ENCODE measurements at places on chromosomes 1 and 21.

- no peak for DNase-seq
Measured at GRCh38 chr1:109281680-109282496, 1.1 kb downstream of the PSRC1 start.

DNA sequence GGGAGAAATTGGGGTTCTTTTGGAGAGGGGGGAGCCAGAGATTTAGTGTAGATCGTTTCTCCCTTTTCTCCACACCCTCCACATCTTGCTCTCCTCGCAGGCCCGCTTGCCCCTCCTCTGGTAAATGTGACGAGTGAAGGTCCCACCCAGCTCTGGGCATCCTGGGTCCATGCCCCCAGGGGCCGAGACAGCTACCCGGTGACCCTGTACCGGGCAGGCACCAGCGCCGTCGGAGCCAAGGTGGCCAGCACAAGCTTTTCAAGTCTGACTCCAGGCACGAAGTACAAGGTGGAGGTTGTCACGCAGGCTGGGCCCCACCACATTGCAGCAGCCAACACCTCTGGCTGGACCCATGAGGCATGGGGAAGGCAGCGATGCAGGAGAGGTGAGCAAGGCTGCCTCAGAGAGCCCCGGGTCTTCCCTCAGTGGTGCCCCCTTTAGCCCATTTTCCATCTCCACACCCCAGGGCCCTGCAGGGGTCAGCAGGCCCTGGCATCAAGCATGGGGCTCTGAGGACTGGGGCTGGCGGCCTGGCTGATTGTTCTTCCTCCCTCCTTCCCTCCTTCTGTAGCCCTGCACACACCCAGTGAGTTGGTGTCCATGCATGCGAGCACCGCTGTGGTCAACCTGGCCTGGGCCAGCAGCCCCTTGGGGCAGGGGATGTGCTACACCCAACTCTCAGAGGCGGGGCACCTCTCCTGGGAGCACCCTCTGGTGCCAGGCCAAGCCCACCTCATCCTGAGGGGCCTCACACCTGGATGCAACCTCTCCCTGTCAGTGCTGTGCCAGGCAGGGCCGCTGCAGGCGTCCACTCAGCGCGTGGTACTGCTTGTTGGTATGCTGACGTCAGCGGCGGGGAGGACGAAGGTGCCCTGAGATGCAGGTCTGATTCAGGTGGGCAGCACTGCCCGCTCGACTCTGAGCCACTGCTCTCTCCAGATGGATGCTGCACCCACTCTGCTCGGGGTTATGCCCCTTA, 16.4 kb upstream of the LGR6 start:
- no peak for DNase-seq

DNA sequence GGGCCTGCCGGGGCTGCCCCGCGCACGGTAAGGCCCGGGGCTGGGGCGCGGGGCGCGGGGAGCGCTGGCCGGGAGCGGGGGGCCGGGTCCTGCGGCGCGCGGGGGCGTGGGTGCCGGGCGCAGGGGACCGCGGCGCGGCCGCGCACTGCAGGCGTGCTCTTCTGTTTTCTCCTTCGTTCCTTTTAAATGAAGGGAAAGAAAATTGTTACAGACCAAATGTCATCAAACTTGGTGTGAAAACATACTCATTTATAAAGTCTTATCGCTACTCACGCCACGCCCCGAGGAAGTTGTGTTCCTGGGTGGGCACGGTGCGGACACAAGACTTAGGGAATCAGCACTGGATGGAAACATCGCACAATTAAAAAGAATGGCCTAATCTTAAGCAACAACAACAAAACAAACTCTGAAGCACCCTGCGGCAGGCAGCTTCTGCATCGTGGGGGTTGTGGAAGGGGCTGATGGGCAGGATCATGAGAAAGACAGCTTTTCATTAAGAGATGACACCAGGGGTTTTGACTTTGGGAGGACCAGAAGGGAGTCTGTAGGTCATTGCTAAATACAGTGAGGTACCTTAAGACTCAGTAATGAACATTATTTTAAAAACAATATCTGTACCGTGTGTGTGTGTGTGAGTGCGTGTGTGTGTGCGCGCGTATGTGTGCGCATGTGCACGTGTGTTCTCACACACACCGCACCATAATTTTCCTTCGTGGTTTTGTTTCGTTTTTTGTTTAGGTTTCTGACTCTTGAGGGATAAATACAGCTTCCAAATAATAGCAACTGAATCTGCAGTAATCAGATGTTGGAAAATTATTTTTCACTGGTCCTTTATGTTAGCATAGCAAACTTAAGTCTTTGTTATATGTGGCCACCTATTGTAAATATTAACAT, 548 bp downstream of the B3GALT5 start:
- no peak for DNase-seq

GRCh38 chr1:79232818-79233217, 226.3 kb upstream of the ADGRL4 start:
- no peak for DNase-seq

GRCh38 chr1:221865808-221866207, 123.9 kb upstream of the DUSP10 start:
- no peak for DNase-seq

DNA sequence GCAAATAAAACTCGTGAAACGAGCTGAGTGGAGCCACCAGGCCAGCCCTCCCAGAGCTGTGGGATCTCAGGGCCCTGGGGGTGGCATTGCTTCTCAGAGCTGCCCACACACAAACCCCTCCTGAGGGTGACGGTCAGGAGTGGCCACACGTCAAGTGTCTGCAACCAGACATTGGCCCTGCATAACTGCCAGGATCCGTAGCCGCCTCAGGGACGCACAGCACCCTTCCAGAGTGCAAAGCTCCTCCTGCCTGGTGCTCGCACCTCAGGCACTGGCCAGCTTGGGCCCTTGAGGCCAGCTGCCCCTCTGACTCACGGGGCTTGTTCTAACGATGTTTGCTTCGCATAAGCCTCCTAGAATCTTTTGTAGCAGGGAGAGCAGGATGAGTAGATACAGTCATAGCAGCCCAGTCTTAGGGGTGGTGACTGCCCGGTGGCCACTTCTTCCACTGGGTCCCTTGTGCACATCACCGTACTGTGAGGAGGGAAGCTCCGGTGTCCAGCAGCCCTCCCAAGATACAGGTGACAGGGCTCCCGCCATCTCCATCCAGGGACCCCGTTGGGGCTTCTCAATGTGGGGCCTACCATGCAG, 5.0 kb downstream of the WNT3A start:
- DNase-seq: no peak

DNA sequence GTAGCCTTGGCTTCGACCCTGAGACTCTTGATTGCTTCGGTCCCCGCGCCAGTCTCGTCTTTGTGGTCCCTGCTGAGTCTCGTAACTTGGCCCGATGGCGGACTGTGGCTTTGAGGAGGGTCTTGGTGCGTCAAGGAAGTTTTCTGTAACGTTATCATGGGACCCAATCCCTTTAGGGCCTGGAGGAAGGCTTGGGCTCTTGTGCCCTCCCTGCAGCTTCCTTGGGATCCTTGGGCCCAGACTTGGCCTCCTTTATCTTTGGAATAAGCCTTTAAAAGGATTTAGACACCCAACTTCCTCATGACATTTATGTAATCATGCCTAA, 371 bp downstream of the ZMPSTE24 start:
- no peak for DNase-seq

- DNase-seq: no peak
Measured at GRCh38 chr1:23804183-23804835, 3.8 kb upstream of the GALE start.

DNA sequence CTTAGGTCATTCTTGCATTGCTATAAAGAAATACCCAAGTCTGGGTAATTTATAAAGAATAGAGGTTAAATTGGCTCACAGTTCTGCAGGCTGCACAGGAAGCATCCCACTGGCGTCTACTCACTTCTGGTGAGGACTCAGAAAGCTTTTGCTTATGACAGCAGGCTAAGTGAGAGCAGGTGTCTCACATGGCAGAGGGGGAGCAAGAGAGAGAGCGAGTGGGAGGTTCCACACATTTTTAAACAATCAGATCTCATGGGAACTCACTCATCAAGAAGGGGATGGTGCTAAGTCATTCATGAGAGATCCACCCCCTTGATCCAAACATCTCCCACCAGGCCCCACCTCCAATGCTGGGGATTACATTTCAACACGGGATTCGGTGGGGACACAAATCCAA, 13.6 kb upstream of the RGS4 start:
- no peak for DNase-seq

DNA sequence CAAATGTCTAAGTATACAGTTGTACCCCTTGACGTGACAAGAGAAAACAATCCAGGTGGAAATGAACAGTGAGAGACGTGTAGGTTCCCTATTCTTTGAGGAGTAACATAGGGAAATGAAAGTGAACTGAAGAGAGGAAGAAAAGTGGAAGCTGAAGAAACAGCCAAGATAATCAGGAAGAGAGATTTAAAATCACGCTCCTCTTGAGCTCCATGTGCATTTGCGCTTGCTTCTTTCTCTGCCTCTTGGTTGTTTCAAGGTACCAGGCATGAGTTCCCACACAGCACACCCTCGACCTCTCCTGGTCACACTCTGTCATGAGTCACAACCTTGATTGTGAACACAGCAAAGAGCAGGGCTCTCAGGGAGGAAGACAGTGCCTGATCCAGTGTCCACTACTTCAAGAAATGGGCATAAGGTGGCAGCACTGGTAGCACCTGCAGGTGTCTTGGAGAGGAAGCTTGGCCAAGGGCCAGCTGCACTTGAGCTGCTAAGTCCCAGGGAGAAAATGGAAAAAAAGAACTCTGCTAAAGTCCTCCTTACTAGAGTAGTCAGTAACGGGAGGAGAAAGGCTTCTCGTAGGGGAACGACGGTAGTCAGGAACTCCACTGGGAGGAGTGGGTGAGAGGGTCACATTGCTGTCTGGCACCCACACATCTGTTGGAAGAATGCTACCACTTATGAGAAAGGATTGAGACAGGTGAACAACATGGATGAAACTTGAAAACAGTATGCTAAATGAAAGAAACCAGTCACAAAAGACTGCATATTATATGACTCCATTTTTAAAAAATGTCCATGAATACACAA, 18.3 kb upstream of the ARID1A start:
- peak; percentile 34 for DNase-seq

- no peak for DNase-seq
Measured at GRCh38 chr1:239617731-239618130, 231.4 kb downstream of the CHRM3 start.

DNA sequence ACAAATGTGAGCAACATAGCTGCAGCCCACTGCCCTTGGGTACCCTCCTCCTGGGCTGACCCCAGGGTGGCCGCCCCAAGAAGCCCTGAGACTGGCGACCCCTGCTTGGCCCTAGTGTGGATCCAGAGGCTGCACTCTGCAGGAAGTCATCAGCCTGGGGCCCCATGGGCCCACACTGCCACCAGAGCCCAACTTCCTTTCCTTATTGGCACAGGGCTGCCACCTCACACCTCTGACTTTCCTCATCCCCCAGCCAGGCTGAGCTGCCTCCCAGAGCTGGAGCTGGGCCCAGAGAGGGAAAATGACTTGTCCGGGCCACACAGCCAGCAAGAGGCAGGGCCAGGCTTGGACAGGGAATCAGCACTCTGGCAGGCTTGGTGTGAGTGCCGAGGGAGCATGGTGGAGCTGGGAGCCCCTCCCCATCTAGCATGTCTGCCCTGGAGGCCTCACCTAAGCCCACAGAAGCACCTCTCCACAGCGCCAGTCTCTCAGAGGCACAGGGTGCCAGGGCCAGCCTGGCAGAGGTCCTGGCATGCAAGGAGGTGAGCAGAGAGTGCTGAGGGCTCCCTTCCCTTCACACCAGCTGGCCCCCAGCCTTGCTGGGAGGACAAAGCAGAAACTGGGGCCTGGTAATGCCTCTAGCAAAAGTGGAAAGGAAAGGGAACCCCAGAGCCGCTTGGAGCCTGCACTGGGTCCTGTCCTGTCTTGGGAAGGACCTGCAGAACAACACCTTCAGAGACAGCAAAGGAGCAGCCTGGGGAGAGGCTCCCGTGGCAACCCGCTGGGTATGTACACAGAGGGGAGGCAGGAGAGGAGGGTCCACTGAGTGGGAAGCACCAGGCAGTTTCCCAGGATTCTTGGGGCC, 3.2 kb downstream of the RAP1GAP start:
- no peak for DNase-seq

GRCh38 chr1:68788762-68789161, 291.9 kb upstream of the DEPDC1 start:
- no peak for DNase-seq

- no peak for DNase-seq
Measured at GRCh38 chr1:84689514-84690396, 506 bp downstream of the SSX2IP start.

GRCh38 chr1:167708940-167709389, 12.8 kb upstream of the MPZL1 start:
- no peak for DNase-seq

DNA sequence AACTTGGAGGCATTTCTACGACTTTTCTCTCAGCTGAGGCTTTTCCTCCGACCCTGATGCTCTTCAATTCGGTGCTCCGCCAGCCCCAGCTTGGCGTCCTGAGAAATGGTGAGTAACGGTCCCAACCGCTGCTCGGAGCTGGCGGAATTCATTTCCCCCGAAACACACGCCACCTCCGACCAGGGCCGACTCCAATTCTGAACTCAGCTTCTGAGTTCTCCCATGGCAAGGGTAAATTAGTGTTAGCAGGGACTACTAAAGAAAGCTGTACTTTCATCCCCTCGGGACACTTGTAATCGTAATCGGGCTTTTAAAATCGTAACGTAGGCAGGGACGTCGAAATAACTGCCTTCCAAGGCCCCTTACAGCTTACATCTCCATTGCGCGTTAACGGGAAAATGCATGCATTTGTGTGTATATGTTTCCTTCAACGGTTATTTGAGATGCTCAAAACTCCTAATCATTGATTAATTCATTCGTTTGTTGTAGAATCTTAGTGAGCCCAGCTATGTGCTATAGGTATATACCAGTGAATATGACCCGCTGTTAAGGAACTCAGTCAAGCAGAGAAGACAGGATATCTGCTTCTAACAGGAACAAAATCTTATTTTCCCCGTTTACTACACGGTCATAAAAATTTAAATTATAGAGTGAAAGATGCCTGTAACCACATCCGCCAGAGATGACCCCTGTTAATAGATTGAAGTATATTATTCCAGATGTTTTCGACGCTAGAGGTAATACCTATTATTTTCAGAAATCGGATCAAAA, 472 bp downstream of the DTL start:
- no peak for DNase-seq

- DNase-seq: no peak
Measured at GRCh38 chr21:15625363-15625762, 104.4 kb upstream of the USP25 start.

GRCh38 chr1:93347334-93347899, 1.7 kb downstream of the DR1 start:
- DNase-seq: no peak
